ENCODE measurements at places on chromosomes 4 and X. TPM values are rescaled to one million over a fixed set of nuclear protein-coding genes. Genes with fewer than 3 reads are reported as not detected.

The ASMT gene
- total RNA-seq: not detected

The SPATA18 gene
- 0.07 TPM for total RNA-seq

The NUDT11 gene
- total RNA-seq: 3.6 TPM

GRCh38 chr4:122833999-122834398 is 7.4 kb downstream of the FGF2 start:
- DNase-seq: no peak

DNA sequence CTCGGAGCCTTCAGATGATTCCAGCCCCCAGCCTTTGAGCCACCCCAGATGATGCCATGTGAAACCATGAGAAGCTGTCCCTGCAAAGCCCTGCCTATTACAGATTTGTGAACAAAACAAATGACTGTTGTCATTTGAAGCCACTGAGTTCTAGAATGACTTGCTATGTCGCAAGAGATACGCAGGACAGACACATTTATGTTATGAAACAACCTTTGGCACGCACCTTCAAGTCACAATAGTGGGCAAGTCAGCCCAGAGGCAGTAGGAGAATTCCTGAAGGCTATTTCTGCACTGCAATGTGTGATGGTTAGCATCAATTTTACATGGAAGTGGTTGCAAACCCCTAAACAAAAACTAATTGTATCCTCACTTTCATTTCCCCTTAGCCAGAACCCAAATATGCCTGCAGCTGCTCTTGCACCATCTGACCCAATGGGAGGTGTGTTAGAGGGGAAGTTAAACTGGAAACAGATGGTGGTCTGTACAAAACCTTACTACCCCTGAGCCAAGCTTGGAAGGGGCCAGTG is 174.4 kb upstream of the ATP6AP2 start:
- no peak for DNase-seq

GRCh38 chr4:138773321-138773720 is 242.3 kb upstream of the NOCT start:
- DNase-seq: no peak

Measured in activated CD4-positive, alpha-beta T cell treated with anti-CD3 and anti-CD28 coated beads, Interleukin-2, amount 10 ng/mL, durations not matched to agents 24 days and 14 days (primary cell).